LoVo (cell line): ENCODE measurements at places on chromosomes 3 and 15.

- DNase-seq, result no peak
Measured at GRCh38 chr3:122406198-122406597, 9.7 kb downstream of the WDR5B start.

GRCh38 chr3:64717872-64718613, 30.2 kb upstream of the ADAMTS9 start:
- DNase-seq, result no peak

DNA sequence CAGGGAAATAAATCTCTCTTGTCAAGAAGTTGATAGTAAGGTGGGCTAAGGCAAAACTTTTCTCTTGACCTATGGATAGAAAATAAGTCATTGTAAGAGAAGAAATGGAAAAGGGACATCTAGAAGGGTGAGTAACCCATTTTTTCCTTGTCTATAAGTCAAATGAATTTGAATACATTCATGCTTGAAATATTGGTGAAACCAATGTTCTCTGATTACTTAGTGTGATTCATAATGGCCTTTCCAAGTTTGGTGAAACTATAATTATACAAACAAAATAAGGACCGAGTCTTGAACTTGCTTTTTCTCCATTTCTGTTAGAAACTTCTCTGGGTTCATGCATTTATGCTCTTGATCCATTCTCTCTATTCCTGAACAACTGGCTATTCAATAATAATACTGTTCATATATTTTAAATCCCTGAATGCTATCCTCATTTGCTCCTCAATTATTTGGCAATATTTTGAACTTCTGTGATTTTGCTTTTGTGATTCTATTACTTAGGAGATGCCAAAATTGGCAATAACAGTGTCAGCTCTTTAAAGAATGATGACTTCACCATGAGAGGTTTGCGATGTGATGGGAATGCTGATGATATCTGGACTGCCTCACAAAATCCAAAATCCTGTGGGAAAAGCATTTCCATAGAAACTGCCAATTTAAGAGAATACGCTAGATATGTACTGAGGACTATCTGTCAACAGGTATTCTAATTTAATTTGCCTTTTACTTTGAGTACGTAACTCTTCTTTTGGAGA, 12.3 kb downstream of the P2RY12 start:
- DNase-seq, result no peak

DNA sequence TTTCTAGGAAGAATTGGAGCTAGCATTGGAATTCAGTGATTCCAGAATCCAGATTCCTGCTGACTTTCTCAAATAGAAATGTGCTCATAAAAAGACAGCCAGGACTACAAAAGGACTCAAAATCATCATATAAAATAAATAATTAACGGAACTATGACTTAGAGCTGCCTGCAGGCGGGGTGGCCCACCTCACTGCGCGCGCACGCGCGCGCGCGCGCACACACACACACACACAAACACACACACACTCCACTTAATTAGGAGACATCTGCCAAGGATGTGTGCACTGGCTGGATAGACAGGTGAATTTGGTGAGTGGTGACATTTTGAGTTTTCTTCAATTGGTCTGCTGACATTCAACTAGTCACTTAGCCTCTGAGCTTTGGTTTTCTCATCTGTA, 6.9 kb upstream of the MEX3B start:
- no peak for DNase-seq

GRCh38 chr15:89851673-89852341, 37.2 kb upstream of the ANPEP start:
- DNase-seq, result no peak

DNA sequence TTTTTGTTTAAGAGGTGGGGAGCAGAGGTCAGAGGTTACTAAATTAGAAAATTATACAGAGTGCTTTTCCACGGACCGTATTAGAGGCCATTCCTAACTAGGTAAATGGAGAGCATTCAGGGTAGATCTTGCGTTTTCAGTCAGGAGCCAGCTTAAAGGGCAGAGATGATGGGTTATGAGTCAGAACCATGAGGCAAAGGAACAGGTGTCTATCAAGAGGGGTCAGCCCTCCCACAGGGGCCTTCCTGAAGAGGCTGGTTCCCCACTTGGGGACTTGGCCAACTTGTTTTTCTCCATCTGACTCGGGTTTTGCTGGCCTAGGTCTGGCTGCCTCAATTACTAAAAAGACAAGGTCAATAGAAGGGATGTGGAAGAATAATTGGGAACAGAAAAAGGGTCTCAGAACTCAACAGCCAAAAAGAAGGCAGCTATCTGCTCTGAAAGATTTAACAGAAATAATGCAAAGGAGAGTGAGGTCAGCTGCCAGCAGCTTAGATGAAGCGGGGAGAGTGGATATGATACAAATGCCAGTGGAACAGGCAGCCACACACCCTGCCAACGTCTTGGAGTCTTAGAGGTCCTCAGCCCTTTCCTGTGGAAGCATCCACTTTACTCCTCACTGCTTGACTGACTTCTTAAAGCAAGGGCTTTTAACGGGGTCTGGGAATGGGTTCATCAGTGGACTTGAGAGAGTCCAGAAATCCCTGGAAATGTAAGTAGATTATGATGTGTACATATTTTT, 17.6 kb downstream of the MTMR14 start:
- no peak for DNase-seq

DNA sequence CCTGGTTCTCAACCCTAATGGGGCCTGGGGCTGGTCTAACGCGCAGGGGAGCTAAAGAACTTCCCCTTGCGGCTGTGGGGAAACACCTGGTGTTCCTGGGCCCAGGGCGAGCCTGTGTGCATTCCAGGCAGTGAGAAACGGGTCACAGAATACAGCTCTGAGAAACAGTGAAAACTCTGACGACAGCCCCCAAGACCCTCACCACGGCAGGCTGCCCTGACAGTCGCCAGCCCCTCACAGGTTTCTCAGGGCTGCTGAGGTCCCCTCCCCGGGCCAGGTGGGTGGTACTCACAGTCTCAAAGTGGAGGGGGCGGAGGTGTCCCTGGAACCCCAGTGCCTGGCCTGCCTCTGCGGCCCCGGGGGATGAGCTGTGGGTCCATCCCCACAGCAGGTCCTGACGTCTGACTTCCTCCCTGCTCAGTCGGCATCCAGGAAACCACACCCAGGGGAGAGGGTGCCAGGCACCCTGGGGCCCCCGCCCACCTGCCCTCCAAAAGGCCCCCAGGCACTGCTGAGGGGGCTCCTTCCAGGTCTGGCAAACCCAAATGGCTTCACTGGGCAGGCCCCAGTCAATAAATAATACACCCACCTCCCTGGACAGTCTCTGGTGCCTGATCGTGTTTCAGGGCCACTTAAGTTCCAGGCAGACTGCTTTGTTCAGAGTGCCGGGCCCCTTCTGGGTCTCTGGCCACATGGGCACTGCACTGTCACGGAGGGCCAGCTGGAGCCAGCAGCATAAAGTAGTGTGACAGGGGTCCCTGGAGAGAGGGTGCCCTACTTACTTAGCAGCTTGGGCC, 57.7 kb downstream of the IQSEC1 start:
- no peak for DNase-seq

DNA sequence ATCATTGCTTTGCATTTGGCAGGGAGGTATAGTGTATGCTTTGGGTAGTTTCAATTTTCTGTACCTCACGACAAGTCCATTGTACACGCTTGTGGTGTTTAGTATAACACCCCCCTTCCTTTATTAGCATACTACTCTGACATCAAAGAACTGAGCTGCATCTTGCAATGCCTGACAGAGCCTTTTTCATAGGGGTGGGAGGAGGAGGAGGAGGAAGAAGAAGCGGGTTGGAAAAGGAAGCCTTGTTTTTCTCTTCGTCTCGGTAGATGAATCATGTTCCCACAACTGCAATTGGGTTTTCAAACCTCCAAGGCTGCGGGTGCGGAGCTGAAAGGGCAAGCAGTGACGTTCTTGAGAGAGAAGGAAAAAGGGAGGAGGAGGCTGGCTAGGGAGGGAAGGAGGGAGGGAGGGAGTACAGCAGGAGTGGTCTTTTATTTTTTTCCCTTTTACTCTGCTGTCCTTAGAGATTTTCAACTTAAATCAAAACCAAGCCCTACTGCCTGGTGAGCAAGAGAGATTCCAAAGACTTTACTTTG, 175.7 kb downstream of the KLHL25 start:
- no peak for DNase-seq

DNA sequence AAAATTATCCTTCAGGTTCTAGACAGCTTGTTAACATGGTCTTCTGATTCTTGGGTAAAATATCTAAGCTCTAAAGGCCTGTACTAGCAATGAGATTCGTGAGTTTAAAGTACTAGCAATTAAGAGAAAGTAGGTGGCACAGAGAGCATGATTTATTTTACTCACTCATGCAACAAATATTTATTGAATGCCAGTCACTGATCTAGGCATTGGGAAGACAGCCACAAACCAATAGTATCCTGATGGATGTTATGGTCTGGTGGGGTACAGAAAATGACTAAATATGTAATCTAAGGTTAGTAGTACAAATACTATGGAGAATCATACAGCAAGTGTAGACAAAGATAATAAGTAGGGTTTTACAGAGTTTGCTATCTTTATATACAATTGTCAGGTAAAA, 751.3 kb downstream of the ZNF385D start:
- DNase-seq, result no peak

- no peak for DNase-seq
Measured at GRCh38 chr3:13718436-13718835, 161.4 kb downstream of the WNT7A start.

GRCh38 chr15:100680726-100681125, 78.3 kb downstream of the ASB7 start:
- DNase-seq, result no peak

- DNase-seq, result no peak
Measured at GRCh38 chr15:90808517-90809235, 59.7 kb upstream of the FURIN start.

- no peak for DNase-seq
Measured at GRCh38 chr3:120420360-120420759, 30.4 kb downstream of the FSTL1 start.

GRCh38 chr3:189689625-189690024, 58.4 kb downstream of the TP63 start:
- no peak for DNase-seq

GRCh38 chr3:102802819-102803420, 368.1 kb downstream of the ZPLD1 start:
- no peak for DNase-seq

- DNase-seq, result no peak
Measured at GRCh38 chr15:28954466-28955159, 68.8 kb downstream of the APBA2 start.

- DNase-seq, result no peak
Measured at GRCh38 chr15:39192979-39193560, 387.8 kb upstream of the THBS1 start.

- no peak for DNase-seq
Measured at GRCh38 chr3:65483011-65483410, 555.7 kb downstream of the MAGI1 start.

- DNase-seq, result no peak
Measured at GRCh38 chr15:74378848-74379247, 11.4 kb upstream of the CYP11A1 start.

DNA sequence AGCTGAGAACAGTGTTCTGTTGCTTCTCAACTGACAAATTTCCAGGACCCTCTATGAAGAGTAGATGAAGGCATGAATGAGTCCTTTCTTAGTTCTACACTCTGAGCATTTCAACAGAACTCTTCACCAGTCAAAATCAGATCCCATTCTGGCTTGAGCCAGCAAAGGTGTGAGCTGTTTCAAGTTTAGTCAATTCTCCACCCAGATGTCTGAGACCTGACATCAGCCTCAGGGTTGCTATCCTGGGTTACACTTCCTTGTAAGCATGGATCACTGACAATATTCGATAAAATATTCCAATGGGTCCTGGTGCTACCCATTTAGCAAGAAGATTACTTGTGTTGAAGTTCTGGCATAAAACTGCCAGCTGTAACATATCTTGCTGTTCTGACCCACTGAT, 97.6 kb upstream of the PPP2R3A start:
- no peak for DNase-seq

DNA sequence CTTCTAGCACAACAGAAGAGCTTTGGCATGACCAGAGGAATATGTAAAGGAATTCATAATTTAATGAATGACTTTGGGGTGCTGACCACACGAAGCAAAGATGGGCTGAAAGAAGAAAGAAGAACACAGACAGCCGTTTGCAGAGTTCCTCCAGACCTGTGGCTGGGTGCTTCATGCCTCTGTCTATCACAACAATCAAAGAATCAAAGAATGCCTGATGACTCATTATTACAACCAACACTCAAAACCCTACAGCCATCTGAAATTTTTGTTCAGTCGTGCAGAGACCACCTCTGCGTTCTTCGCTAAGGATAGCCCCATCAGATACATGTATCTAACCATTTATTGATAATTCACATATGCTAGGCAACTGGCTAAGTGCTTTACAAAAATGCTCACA, 129.0 kb upstream of the PRICKLE2 start:
- DNase-seq, result no peak

GRCh38 chr3:108428586-108428985, 81.8 kb downstream of the MYH15 start:
- no peak for DNase-seq
